ENCODE measurements at places on chromosomes 2 and 18.

- DNase-seq = no peak
These were observed 1321.8 kb upstream of the CRIM1 start for GRCh38 chr2:35033748-35034147.

DNA sequence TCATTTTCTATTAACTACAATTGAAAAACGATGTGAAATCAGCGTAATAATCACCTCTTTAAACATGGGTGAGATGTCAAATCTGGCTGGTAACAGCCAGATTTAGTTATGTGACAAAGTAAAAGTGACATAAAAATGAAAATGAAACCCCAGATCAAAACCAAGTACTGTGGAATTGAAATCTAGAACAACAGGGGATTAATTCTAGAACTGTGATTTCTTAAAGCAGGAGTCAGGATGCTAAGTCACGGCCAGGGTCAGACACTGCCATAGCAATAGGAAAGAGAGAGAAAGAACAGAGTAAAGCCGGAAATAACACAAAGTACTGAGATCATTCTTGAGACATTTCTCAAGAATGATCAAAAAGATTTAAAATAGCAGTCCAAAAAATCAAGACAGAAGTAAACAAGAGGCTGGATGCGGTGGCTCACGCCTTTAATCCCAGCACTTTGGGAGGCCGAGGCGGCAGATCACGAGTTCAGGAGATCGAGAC, 1183.7 kb upstream of the NXPH2 start:
- no peak for DNase-seq

DNA sequence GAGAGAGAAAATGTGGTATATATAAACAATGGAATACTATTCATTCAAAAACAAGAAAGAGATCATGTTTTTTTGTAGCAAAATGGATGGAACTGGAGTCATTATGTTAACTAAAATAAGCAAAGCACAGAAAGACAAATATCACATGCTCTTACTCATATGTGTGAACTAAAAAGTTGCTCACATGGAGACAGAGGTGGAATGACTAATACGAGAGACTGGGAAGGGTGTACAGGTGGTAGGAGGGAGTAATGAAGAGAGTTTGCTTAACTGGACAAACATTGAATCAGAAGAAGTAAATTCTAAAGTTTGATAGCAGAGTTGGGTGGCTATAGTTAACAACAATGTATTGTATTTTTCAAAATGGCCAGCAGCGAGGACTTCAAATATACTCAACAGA, 1080.7 kb upstream of the CHAC2 start:
- no peak for DNase-seq

GRCh38 chr2:105932582-105932981, 187.9 kb downstream of the NCK2 start:
- DNase-seq = no peak

DNA sequence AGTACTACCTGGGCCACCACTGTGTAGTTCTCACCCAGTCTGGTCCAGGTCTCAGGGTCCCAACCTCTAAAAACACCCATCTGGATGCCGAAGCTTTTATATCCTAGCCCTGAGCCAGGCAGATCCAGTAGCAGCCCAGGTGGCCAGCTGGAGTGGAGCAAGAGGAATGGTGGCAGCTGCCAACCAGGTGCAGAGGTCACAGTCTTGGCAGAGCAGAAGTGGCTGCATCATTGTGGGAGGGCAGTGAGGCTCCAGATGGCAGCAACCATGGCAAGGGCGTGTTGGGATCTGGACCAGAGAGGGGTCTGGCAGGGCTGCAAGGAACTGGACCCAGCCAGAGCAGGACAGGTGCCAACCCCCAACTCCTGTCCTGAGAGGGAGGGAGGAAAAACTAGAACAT, 72.2 kb upstream of the AGAP1 start:
- DNase-seq = no peak

- DNase-seq = no peak
These were observed 48.5 kb downstream of the DSEL start for GRCh38 chr18:67468038-67468437.

GRCh38 chr18:76373297-76373696, 121.7 kb downstream of the ZNF516 start:
- no peak for DNase-seq

GRCh38 chr2:44975571-44976450, 33.4 kb downstream of the SIX2 start:
- no peak for DNase-seq

GRCh38 chr2:12948961-12949353, 232.2 kb downstream of the TRIB2 start:
- no peak for DNase-seq

All from fibroblast of the aortic adventitia (primary cell).